EL (cell line): ENCODE measurements at places on chromosomes 7 and 10.

GRCh38 chr7:105084581-105084980, 70.6 kb downstream of the KMT2E start:
- no peak for DNase-seq

DNA sequence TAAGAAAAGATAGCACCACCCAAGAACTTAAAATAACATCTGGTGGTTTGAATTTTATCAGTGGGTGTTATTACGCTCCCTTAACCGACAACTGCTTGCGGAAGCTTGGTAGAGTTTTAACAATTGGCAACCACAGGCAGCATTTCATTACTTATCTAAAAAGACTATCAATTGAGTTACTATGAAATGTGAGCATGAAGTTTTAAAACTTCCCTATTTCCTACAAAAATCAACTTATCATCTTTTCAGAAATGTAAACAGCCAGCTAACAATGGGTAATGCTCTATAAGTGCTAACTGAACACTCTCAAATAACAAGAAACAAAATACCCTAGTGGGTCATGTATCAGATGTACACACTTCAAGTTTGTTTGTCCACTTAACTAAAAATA, 68.8 kb downstream of the OSBPL3 start:
- no peak for DNase-seq

DNA sequence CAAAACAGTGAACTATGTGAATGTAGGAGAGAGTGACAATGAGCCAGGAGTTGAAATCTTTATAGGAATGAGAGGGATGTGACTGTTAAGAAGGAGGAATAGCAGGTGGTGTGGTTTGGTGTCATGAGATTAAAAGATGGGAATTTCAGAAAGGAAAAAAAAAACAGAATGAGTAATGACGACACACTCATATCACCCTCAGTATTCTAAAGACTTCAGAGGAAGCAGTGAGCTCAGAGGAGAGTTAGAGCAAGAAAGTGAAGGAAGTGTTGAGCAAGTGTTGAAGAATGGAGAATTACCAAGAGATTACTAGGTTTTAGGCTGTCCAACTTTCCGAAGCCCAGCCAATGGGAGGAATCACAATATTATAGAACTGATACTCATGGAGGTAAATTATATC, 220.5 kb upstream of the HGF start:
- DNase-seq = peak; percentile 48

- DNase-seq = no peak
These were observed 94.3 kb downstream of the IQUB start for GRCh38 chr7:123440101-123440548.

GRCh38 chr10:58106211-58107035, 161.3 kb downstream of the IPMK start:
- no peak for DNase-seq
